ENCODE measurements at places on chromosomes 13 and 19.

GRCh38 chr19:35295792-35296462 lies 4.0 kb downstream of the MAG start:
- no peak for DNase-seq

DNA sequence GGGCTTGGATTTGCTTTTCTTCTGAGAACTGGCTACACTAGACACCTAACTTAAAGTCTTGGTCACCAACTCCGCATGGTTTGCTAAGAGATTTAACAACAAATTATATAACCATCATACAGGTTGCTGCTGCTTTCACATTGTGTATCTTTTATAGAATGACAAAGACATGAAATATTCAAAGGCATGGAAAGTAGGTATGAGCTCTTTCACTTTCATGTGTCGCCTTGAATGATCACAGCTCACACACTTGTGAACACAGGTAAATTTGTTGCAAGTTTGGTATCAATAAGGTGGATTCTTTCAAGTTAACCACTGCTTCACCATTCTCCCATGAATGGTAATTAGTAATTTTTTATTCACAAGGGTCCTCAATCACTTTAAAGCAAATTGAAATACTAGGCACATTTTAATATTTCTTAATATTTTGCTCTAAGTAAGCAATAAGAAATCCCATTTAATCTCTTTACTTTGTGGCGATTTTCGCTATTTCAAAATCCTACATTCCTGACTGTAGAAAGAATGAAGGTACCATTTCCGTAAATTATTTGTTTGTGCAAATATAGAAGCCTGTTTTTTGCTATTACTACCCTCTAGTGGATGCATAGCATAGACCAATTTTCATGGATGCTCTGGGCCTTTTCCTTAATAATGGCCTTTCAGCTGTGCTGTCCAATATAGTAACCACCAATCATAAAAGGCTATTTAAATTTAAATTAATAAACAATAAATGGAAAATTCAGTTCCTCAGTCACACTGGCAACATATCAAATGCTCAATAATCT lies 45.5 kb upstream of the FREM2 start:
- no peak for DNase-seq

GRCh38 chr19:39816287-39817048 lies 17.5 kb downstream of the DYRK1B start:
- DNase-seq, result no peak

- no peak for DNase-seq
Observed at GRCh38 chr13:20882206-20882605, 20.3 kb downstream of the XPO4 start.

GRCh38 chr19:16604615-16605014 lies 23.4 kb downstream of the MED26 start:
- DNase-seq, result no peak

GRCh38 chr13:79392882-79393563 lies 13.0 kb downstream of the RBM26 start:
- DNase-seq, result no peak

DNA sequence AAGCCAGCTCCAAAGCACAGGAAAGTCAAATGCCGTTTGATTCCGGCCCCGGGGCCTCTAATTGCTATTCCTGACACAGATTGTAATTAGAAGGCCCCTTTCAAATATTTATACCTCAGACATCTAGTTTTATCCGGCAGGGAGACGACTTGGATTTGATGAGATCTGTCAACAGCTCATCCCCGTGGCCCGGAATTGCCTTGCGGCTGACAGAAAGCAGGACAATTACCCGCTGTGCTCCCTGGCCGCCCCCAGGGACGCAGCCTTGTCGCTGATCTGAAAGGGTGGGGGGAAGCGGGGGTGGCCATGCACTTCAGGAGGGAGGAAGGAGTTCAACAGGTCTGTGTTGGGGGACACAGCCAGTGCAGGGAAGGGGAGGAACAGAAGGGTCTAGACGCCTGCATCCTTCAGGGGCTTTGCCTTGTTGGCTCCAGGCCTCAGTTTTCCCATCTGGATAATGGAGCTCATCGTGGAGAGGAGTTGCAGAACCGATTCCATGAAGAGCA lies 1.8 kb upstream of the SHD start:
- DNase-seq, result no peak

GRCh38 chr13:26495750-26496149 lies 61.7 kb upstream of the WASF3 start:
- DNase-seq, result no peak

DNA sequence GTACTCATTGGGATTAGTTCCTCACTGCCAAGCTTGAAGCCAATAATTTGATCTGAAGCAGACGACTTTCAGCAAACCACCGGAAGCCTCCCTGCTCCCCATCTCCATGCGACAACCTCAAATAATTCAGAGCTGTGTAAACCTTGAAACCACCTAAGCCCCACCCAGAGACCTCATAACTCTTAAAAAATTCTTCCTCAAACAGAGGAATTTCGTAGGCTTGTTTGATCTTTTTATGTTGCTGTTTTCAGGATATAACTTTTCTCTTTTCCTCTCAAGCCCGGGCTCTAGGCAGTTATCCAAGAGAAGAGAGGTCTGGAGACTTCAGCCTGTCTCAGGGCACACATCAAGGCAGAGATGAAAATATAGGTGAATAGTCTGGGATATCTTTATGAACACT lies 311.6 kb downstream of the KCNRG start:
- DNase-seq, result no peak

DNA sequence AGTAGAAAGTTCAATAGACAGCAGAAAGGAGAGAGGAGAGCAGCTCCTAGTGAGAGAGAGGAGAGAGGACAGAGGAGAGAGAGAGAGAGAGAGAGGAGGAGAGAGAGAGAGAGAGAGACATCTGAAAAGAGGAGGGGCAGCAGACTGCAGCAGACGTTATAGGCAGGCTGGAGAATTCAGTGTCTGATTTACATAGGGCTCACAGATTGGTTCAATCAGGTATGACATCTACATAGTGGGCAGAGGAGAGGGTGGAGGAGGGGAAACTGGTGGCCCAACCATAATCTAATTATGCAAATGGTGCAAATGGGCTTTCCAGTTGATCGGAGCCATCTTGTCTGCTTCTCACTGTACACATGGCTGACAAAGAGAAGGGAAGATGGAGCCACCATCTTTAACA lies 221.3 kb upstream of the TRPC4 start:
- no peak for DNase-seq

DNA sequence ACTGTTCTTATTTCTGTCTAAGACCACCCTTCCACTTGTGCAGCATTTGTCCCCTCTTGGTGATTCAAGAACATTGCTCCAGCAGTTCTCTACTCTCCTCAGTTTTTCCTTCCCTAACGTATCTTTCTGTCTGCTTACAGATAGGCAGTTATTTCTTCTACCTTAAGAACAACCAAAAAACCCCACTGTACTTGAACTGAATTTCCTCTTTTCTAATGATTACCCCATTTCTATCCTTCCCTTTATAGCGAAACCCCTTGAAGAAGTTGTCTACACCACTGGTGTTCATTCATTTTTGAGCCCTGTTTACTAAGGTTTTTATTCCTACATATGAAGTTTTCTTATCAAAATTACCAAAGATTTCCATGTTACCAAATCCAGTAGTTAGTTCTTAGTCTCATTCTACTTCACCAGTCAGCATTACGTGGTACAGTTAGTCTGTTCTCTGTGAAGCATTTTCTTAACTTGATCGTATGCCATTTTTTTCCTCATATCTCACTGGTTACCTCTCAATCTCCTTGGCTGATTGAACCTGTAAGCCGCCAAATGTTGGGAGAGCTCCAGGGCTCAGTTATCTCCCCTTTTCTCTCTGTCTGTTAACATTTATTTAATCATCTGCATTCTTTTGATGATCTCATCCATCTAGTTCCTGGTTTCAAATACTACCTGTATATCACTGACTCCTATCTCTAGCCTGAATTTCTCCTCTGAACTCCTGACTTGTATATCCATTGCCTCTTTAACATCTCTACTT lies 9.0 kb downstream of the LSM14A start:
- DNase-seq, result no peak

DNA sequence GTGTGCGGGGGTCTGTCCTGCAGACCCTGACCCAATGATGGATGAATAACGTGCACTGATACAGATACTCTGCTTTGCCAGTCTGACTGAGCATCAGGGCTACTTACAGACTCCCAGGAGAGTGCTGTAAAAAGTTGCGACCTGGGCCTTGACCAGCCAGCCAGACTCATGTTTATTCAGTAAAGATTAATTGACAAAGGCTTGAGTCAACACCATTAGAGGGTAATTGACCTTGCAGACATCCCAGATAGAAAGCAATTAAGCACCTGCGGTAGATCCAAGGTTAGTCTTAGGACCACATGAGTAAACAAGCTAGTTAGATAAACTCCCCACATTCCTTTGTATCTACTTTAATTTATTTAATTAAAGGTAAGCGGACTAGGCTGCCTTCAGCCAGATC lies 10.4 kb downstream of the NUDT19 start:
- DNase-seq, result no peak

DNA sequence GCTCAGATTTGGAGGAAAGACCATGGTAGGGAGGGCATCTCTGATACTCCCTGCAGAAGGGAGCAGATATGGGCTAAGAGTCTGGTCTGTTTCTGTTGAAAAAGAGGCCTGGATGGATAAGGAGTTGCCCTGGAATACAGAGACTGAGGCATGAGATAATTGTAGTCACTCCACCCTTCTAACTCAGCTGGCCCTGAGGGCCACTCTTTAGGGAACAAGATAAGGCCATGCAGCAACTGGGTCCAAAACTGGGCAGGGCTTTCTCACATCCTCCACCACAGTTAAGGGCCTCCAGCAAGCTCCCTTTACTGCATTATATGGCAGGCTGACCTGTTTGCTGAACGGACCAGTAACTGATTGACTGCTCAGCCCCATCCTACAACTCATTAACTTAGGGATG lies 1.3 kb downstream of the ZNF749 start:
- no peak for DNase-seq

GRCh38 chr19:42295831-42296525 lies 6.0 kb upstream of the PRR19 start:
- peak; percentile 81 for DNase-seq

DNA sequence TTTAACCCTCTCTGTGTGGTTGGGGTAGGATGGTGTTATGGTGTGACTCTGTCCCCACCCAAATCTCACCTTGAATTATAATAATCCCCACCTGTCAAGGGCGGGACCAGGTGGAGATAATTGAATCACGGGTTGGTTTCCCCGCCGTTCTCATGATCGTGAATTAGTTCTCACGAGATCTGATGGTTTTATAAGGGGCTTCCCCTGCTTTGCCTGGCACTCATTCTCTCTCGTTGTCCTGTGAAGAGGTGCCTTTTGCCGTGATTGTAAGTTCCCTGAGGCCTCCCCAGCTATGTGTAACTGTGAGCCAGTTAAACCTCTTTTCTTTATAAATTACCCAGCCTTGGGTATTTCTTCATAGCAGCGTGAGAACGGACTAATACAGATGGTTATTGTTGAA lies 68.8 kb downstream of the ARHGEF7 start:
- DNase-seq, result no peak

- DNase-seq, result no peak
Observed at GRCh38 chr13:67971291-67971690, 741.2 kb upstream of the PCDH9 start.

DNA sequence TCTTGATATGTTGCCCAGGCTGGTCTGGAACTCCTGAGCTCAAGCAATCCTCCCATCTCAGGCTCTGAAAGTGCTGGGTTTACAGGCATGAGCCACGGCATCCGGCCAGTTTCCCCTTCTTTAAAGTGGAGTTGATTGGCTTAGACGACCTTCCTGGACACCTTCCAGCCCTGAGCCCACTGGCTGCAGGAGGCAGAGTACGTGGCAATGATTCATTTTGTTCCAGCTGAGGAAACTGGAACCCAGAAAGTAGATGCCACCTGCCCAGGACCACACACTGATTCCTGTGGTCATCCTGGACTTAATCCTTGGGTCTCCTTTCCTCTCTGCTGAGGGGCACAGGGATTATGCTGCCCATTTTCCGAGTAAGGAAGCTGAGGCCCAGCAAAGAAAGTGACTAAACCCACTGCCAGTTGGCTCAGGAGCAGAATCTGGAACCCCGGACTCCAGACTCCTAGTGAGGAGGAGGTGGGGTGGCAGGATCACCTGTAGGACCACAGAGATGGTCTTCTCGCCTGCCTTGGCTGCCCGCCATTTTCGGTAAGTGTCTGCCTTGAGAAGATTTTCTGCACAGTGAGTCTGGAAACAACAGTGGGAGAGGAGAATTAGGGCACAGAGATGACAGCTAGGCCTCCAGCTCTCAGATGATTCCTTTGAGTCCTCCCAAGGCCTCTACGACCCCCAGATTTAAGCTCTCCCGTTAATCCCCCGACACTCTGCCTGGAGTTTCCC lies 737 bp downstream of the XRCC1 start:
- no peak for DNase-seq

GRCh38 chr13:59534806-59535205 lies 628.9 kb downstream of the DIAPH3 start:
- no peak for DNase-seq

GRCh38 chr19:4291184-4291732 lies 10.9 kb downstream of the TMIGD2 start:
- no peak for DNase-seq

- DNase-seq, result no peak
Observed at GRCh38 chr19:33678796-33679585, 57.2 kb downstream of the CHST8 start.

- no peak for DNase-seq
Observed at GRCh38 chr19:42419309-42419708, 7.9 kb downstream of the LIPE start.

DNA sequence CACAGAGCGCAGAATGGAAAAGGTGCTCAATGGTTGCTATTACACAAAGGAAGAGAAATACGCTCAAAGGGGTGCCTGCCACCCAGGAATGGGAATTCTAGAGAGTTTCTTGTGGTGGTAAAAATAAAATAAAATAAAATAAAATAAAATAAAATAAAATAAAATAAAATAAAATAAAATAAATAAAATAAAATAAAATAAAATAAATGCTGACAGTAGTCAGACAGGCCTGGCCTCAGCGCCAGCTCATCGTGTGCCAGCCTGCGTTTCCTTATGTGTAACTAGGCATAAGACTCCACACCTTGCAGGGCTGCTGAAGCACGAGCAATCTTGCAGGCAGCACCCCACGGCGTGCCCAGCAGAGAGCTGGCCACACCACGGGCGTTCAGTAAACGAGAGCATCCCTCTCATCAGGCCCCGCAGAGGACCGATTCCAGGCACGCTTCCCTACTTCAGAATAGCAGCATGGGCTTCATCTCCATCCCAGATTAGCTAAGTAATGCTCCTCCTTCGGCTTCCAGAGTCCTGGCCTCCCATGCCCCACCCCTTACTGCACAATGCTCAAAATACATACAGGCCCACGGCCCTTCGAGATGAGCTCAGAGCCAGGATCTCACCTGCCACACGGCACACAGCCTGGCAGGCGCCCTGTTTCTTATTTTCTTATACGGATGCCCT lies 5.6 kb downstream of the NAPA start:
- no peak for DNase-seq
